NT2/D1 (cell line): ENCODE measurements at places on chromosomes 11 and 22.
A peak's percentile ranks its signal among the peaks of the same experiment; 100 is the strongest.

DNA sequence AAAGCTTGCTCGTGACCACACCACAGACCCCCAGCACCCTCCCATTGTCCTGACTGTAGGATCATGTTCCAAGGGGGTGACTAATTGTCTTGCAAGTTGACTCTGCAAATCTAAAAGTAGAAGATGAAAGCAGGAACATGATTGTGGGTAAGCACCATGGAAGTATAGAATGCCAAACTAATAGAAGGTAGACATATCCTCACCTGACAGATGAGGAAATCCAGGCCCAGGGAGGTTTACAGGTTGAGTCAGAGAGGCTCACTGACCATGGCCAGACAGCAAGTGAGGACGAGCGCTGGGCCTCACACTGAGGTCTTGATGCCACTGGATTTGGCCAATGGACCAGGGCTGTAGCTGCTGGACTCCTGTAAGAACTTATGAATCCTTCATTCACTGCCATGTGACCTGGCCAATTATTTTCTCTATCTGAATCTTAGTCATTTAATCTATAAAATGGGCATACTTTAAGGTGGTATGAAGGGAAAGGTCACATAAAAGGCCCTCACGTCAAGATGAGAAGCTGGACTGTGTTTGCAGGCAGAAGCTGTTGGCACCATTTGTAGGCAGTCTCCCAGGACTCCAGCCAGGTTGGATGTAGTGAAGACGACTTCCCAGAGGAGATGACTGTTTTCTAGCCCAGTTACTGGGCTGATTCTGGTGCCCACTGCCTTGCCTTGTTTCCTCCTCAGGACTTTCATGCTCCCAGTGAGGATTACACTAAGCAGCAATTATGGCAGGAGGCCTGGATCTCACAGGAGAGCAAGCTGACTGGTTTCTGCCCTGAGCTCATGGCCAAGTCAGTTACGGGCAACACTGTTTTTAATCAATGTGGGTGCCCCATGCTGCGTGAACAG, 54.6 kb downstream of the GAB4 start:
- no peak for DNase-seq

DNA sequence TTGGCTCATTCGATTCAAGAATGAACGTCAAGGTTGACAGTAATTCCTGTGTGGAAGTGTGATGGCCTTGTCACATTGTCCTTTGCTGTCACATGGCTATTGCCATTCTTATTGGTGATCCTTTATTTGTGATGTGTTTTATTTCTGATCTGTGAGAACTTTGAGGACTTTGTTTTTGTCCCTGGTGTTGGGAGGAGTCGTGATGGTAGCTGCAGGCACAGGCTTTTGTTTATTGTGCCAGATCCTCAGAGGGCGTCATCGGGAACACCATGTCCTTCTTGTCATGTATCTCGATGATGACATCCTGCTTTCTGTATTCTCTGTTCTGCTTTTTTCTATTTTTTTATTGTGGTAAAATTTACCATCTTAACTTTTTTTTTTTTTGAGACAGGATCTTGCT, 5.6 kb downstream of the PICK1 start:
- DNase-seq = no peak

GRCh38 chr11:14149683-14150082, 187.2 kb downstream of the SPON1 start:
- DNase-seq = no peak

DNA sequence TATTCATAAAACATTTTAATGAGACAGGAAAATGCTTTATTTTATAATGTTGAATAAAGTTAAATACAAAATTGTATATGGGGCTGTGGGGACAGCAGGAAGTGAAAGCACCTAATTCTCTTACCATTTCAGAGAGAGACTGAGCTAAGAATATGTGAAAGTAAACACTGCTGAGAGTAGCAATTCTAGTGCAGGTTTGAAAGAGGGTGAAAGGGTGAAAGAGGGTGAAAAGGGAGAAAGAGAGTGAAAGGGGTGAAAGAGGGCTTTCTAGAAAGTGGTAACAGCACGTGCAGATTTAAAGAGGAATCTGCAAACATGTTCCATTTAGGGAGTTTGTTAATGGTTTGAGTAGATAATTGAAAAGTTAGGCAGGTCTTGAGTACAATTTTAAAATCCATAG, 652.0 kb upstream of the CCDC90B start:
- no peak for DNase-seq

DNA sequence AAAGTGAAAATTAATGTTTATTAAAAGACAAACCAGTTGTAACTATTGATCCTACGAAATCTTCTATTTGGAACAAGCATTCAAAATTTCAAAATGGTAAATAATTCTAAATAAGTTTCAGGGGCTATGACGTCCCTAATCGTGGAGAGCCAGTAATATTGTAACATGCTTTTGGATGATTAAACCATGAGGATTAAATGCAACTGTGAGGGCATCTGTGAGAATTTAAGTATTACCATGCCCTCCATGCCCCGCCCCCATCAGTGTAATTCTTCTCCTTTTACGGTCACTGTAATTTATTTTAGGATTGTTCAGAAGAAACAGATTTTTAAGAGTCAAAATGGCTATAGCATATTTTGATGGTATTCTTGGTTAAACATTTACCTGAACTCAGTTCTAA, 133.2 kb downstream of the APOL5 start:
- DNase-seq = no peak

DNA sequence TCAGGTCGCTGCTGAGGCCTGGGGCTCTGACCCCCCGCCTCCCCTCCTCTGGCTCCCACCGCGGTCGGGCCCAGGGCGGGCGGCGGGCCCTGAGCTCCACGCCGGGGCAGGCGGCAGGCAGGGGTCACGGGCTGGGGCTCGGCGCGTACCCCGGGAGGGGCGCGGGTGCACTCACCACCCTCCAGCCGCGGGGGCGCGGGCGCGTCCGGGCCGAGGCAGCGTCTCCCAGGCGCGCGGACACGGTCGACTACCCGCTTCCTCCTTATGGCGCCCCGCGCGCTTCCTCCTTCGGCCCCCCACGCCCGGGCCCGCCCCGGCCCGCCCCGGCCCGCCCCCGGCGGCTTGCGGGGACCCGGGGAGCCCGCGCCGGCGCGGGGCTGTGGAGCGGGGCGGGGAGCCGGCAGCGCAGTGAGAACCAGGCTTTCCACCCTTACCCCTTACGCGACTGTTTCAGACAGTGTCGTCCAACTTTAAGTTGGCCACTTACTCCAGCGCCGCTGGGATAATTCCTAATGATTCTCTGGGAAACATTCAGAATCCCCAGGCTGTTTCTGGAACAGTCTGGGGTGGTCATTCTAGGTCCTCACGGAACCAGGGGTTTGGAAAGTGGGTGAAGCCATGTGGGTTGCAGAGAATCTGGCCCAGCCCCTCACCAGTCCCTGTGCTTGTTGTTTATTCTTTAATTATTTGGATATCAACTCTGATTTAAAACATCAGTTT, at the start of gene BID:
Gene BID (minus strand): TSS at position 264 of the 720 bp plus-strand sequence. CDS start 24,353 bp downstream, outside the sequence.
- no peak for DNase-seq

DNA sequence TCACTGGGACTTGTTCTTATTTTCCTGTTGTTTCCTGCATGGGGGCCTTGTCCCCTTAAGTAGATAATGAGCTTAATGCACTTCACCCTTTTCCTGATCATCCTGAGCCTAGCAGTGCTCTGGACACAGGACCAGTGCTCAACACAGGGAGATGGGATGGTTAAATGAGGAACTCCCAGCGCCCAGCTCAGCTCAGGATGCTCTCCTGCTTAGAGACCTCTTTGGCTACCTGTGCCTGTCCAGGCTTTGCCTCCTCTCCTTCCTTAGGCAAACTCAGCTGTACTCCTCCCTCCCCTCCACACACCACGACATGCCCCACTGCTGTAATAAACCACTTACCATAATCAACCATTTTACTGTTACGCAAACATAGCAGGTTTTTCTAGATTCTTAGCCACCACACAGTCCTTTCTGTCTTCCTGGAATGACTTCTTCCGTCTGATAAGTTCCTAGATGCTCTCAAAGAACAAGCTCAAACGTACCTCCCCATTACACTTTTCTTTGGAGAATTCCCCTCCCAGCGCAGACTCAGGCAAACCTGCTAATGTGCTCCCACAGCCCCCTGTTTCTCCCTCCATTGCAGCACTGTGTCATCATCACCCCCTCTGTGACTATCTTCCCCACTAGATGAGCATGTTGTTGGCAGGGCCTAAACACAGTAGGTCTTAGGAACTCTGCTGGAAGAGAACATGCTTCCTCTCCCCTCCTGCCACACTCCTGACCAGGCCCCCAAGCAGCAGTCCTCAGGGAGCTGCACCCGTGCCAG, 113.6 kb downstream of the MICAL2 start:
- no peak for DNase-seq

DNA sequence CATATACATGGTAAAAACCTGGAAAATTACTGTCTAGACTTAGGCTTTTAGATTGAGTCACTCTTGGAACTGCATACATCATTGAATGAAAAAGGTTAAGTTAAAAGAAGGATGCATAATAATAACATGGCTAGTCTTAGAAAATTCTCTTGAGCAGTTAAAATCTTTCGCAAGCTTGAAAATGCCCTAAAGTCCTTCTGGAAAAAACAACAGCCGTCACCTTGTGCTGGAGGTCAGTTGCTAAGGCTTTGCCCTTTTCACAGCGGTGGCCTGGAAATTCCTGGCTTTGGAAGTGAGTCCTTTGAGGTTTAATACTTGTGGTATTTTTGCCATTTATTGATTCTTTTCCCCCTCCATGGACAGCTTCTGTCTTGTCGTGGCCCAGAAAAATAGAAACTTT, 17.4 kb upstream of the FBLN1 start:
- no peak for DNase-seq

DNA sequence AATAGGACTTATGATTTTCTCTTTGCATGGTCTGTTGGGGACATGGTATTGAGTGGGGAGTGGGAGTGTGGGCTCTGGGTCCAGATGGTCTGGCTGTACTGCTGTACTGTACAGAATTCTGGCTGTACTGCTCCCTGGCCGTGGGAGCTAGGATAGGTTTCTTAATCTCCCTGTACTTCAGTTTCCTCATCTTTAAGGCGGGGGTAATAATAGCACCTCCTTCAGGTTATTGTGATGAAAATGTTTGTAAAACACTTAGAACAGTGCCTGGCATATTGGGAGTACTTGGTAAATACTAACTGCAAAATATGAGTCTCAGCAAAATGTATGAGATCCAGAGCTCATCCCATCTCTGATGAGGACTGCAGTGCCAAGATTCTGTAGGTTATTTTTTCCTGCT, 198.6 kb downstream of the KIF18A start:
- no peak for DNase-seq

DNA sequence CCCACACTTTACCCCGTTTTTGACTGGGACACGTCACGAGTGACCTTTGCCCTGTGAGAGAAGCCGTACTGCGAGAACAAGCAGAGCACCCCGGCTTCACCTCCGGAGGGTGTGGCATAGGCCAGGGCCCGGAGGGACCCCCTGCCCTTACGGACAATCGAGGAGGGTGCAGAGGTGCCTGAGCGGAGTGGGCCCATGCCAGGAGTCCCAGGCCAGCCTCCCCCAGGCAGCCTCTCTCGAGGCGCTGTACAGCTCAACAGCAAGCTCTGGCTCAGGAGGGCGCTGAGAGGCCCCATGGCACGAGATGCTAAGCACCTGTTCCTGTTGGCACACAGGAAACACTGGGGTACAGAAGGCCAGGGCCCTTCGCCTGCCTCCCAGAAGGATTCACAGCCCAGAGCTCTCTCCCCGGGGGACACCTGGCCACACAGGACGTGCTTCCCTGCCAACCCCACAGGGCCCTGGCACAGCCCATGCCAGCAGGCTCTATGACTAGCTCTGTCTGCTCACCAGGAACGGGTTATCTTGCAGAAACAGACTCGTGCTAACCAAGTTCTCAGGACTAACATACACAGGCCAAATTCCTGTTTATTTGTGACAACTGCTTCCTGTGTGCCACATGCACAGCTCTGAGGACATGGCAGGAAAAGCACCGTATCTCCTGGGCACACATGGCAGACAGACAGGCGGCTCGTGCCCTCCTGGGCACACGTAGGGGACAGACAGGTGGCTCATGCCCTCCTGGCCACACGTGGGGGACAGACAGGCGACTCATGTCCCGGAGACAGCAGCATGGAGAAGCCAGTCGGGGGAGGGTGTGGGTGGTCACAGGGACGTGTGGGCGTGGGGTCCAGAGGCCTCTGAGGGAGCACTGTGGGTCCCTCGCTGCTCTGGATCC, 11.6 kb downstream of the TOLLIP start:
- no peak for DNase-seq

DNA sequence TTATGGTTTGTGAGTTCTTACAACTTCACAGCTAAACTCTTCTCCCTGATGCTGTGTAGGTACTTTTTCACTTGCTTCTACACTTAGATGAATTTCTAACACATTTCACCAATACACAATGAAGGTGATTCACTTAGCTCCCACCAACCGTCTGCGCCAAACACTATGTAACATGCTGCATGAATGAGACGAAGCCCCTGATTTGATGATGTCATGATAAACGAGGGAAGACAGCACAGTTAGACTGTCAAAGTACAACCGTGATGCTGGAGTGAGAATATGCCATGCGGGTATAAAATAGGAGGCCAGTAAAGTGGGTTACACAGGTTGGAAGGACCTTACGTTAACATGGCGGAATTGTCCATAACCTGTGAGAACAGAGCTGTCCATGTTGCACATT, 100.8 kb downstream of the KCNA4 start:
- DNase-seq = no peak

GRCh38 chr11:126585774-126586491, 230.4 kb downstream of the ST3GAL4 start:
- DNase-seq = peak; percentile 71
